ENCODE measurements at places on chromosomes 2 and 18.

DNA sequence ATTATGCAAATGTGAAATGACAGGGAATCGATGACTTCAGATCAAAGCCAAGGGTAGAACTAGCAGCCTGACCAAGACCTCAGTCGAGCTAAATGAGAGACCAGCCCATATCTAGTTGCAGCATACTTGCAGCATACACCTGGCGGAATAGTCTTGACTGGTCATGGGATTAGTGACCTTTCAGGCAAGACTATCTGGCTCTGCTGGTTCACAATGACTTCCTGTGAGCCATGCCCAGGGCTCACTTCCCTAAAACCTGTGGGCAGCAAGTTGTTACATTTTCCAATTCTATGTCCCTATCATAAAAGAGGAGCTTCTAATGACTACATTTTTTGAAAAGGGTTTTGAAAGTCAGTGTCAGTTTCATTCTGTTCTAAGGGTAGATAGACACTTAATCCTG is 1624.9 kb upstream of the CELF4 start:
- DNase-seq = no peak

DNA sequence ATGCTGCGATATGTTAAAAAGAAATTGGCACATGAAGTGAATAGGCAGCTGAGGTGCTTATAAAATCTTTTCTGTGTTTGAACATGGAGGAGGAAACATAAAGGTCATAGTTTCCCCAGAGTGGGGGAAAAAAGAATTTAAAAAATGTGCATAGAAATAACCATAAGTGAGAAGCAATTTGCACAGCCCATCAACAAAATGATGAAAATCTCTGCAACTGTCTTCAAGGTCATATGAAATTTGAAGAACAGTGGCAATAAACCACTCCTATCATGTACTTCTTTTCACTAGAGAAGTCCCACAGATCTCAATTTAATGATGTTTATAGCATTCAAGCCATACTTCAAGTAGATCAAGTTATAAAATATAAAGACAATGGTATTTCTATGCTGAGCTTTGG is 46.7 kb upstream of the ZNF804A start:
- DNase-seq = no peak

GRCh38 chr2:144390424-144391020 is 129.4 kb downstream of the ZEB2 start:
- DNase-seq = no peak

- no peak for DNase-seq
These were observed 50.6 kb downstream of the THNSL2 start for GRCh38 chr2:88220718-88221117.

- DNase-seq = no peak
These were observed 678.9 kb upstream of the LRRTM4 start for GRCh38 chr2:78201064-78201575.

- no peak for DNase-seq
These were observed 36.5 kb upstream of the PTPN4 start for GRCh38 chr2:119723186-119723585.

DNA sequence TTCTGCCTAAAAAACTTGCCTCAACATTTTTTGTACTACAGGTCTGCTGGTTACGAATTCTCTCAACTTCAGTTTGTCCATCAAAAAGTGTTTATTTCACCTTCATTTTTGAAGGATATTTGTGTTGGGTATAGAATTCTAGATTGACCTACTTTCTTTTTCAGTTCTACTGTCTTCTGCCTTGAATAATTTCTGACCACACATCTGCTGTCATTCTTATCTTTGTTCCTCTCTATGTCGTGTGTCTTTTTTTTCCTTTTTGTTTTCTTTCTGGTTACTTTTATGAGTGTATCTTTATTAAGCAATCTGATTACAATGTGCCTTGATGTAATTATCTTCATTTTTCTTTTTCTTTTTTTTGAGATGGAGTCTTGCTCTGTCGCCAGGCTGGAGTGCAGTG is 25.3 kb downstream of the ADCY3 start:
- no peak for DNase-seq

DNA sequence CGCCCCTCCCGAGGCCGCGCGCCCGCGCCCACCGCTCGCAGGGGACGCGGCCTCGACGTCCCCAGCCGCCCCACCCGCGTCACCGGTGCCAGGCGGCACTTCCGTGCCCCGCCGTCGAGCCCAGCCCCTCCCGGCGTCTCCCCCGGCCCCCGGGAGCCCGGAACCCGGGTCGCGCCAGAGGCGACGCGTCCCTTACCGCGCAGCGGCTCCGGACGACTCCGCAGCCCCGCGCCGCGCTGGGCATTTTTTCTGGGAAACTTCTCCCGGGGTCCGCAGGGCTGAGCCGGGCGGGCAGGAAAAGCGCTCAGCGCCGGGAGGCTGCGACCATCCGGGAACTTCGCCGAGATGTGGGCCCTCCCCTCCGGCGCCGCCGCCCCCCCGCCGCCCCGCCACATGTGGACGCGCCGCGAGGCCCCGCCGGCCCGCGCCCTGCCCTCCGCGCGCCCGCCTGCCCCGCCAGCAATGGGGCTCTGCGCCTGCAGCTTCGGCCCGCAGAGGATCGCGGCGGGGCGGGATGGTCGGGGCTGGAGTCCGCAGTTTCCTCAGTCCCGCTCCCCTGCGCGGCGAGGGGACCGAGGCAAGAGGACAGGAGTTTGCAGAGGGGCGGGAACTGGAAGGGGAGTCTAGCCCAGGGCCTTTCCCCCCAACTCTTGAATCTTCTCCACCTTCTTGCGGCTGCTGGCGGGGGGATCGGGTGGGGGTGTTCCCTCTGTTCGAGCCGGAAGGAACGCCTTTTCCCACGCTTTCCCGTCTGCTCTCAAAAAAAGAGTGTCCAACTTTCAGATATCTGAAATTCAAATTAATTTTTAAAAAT is 81.5 kb downstream of the CHRNA1 start:
- peak; percentile 61 for DNase-seq

DNA sequence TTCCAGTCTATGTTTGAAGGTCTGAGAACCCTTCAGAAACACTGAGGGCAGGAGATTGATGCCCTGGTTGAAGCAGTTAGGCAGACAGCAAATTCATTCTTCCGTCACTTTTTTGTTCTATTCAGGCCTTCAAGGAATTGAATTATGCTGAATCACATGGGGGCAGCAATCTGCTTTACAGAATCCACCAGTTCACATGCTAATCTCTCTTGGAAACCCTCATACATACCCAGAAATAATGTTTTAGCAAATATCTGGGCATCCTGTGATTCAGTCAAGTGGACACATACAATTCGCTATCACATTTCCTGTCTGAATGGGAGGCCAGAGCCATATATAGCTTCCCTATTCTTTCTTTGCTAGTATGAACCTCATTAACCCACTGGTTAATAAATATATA is 301.4 kb upstream of the CNTNAP5 start:
- no peak for DNase-seq

GRCh38 chr2:203759690-203760365 is 53.4 kb downstream of the CD28 start:
- DNase-seq = no peak

GRCh38 chr18:6249170-6249569 is 165.5 kb downstream of the L3MBTL4 start:
- DNase-seq = peak; percentile 27

GRCh38 chr18:28781616-28782362 is 604.9 kb upstream of the CDH2 start:
- no peak for DNase-seq

GRCh38 chr2:170745305-170745704 is 24.9 kb upstream of the ERICH2 start:
- DNase-seq = no peak

- DNase-seq = no peak
These were observed 71.7 kb upstream of the SKOR2 start for GRCh38 chr18:47323158-47323557.

Measured in GM19239 (cell line).